Ascending aorta (tissue), 2 donors: ENCODE measurements at places on chromosomes 6 and 20. TPM values are rescaled to one million over a fixed set of nuclear protein-coding genes. Genes with fewer than 3 reads are reported as not detected.

L3MBTL3 gene
- total RNA-seq, result 2.0 TPM

TMC2 gene
- not detected for total RNA-seq

SLC32A1 gene
- total RNA-seq, result not detected

NTSR1 gene
- not detected for total RNA-seq

C6orf15 gene
- total RNA-seq, result not detected

TRIM40 gene
- total RNA-seq, result not detected

KIF6 gene
- 0.43 TPM for total RNA-seq

CTAGE9 gene
- not detected for total RNA-seq

HLA-DRB1 gene
- total RNA-seq, result 82.5 TPM

PRND gene
- not detected for total RNA-seq

HS3ST5 gene
- not detected for total RNA-seq

HLA-DRA gene
- 220 TPM for total RNA-seq

PRDM13 gene
- not detected for total RNA-seq

BFSP1 gene
- not detected for total RNA-seq

MCHR2 gene
- not detected for total RNA-seq

ZSCAN23 gene
- total RNA-seq, result not detected

RRP36 gene
- total RNA-seq, result 20.6 TPM

MATN4 gene
- total RNA-seq, result 0.21 TPM

ETV7 gene
- not detected for total RNA-seq

RGS17 gene
- total RNA-seq, result not detected

SPATA2 gene
- 7.6 TPM for total RNA-seq

CST5 gene
- total RNA-seq, result not detected

SIRPG gene
- not detected for total RNA-seq

ZNF165 gene
- not detected for total RNA-seq

KCNQ5 gene
- total RNA-seq, result 4.5 TPM

TEAD3 gene
- 19.8 TPM for total RNA-seq

KCNG1 gene
- total RNA-seq, result 6.6 TPM
